ENCODE measurements at places on chromosomes 1 and 21. TPM values are rescaled to one million over a fixed set of nuclear protein-coding genes. Genes with fewer than 3 reads are reported as not detected.

ILDR2 gene
- not detected for total RNA-seq

PGM1 gene
- 128 TPM for total RNA-seq

PTAFR gene
- total RNA-seq, result not detected

GRCh38 chr21:38984982-38985567 lies 179.3 kb downstream of the ETS2 start:
- DNase-seq, result peak; percentile 89
- H3K27ac ChIP-seq, result peak overlapping the region; percentile 62
- H3K4me1 ChIP-seq, result peaks cover 19% of the 10 kb centered on the region

- peaks cover 34% of the 10 kb centered on the region for H3K4me1 ChIP-seq
- H3K36me3 ChIP-seq, result no peaks in the 10 kb centered on the region
- no peaks in the 10 kb centered on the region for H3K27me3 ChIP-seq
- peak; percentile 90 for DNase-seq
- no peak overlapping the region for H3K27ac ChIP-seq
Measured at GRCh38 chr1:156689035-156689952, 12.1 kb upstream of the NES start.

GRCh38 chr1:227816750-227817446 lies 1.4 kb downstream of the PRSS38 start:
- H3K4me1 ChIP-seq, result no peaks in the 10 kb centered on the region
- H3K27me3 ChIP-seq, result no peaks in the 10 kb centered on the region
- no peaks in the 10 kb centered on the region for H3K36me3 ChIP-seq
- H3K4me3 ChIP-seq, result no peak overlapping the region
- H3K27ac ChIP-seq, result no peak overlapping the region
